Hematopoietic multipotent progenitor cell treated with erythropoietin and hydrocortisone succinate and interleukin-3 and kit ligand, for 8 days (in vitro differentiated cells): ENCODE measurements at places on chromosomes 7 and 10.

- no peak for DNase-seq
Measured at GRCh38 chr10:119248681-119249080, 41.3 kb downstream of the GRK5 start.

- no peak for DNase-seq
Measured at GRCh38 chr10:76667408-76668370, 969.9 kb downstream of the KCNMA1 start.

DNA sequence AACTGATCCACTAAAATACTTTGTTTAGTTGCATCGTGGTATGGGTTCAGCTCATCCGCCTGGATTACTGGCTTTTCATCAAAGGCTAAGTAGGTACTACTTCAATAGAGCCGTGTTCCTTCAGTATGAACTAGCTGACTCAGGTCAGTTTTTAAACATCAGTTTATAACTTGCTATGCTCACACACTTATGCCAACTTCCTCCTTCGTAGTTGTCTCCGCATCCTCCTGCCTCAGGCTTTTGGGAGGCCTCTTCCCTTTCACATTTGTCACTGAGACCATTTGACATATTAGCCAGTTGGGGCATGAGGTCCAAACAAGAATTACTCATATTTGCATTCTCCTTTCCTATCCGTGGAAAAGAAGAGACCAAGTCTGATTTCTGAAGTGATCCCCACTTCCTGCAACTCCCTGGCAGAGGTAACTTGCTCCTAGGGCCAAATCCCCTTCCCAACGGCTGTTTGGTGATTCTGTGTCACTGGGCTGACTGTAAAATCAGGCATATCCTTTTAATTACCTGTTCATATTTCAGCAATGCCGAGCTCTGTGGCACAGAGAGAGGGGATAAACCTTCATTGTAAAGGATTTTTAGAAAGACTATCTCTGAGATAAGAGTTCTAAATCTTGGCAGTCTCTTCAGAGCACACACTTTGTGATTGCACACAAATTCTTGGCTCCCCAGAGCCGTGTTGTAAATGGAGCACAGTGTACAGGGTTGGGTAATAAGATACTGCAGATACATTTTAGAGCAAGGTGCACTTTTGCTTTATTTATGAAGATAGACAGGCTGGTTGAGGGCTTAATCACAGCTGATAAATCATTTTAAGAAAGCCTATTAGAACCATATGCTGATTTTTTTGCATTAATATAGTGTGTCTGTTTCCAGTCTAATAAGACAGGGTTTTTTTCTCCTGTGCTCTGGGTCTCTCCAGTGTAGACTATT lies 108.0 kb downstream of the CREB5 start:
- no peak for DNase-seq

DNA sequence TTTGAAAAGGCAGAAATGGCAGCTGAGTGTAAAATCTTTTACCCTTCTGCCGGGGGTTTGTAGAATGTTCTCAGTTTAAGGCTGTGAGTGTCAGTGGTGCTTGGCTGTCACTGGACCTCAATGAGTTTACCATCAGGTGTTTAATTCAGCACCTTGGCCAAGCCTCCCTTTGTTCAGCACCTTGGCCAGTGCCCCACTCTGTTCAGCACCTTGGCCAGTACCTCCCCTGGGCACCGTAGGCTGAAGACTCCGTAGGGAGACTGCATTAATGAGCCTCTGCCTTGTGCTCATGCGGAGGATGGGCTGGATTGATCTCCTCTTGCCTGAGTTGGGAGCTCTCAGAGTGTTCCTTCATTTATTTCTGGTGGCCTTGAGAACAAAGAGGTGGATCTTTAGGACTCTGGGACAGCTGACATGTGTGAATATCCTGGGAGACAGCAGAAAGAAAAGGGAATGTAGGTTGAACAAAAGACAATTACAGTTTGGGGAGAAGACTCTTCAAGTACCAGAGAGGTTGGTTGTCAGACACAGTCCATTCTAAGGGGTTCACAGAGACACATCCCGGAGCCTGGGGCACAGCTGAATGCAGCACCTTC lies 1.6 kb downstream of the FAM24A start:
- peak; percentile 69 for DNase-seq

- no peak for DNase-seq
Measured at GRCh38 chr7:100949933-100950443, 654 bp downstream of the MUC3A start.

DNA sequence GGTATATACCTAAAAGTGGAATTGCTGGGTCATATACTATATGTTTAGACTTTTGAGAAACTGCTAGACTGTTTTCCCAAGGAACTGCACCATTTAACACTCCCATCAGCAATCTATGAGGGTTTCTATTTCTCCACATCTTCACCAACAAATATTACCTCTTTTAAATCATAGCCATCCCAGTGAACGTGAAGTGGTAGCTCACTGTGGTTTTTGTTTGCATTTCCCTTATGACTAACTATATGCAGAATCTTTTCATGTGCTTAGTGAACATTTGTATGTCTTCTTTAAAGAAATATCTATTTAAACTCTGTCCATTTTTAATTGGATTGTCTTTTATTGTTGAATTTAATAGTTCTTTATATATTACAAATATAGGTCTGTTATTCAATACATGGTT lies 115.8 kb upstream of the SEC61G start:
- DNase-seq, result no peak

DNA sequence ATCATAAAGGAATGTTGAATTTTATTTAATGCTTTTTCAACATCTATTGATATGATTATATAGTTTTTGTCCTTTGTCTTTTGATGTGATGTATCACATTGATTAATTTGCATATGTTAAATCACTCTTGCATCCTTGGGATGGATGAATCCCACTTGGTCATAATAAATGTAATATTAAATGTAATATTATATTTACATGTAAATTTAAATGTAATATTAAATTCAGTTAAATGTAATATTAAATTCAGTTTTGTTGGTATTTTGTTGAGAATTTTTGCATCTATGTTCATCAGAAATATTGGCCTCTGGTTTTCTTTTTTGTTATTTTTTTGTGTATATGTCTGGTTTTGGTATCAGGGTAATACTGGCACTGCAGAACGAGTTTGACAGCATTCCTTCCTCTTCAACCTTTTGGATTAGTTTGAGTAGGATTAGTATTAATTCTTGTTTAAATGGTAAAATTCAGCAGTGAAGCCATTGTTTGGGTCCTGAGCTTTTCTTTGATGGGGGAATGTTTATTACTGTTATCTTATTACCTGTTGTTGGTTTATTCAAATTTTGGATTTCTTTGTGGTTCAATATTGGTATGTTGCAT lies 37.8 kb downstream of the ABCA13 start:
- DNase-seq, result no peak

- DNase-seq, result no peak
Measured at GRCh38 chr7:109295158-109295557, 725.5 kb downstream of the DNAJB9 start.

- peak; percentile 44 for DNase-seq
Measured at GRCh38 chr10:132387764-132388210, 9.2 kb upstream of the PWWP2B start.

- no peak for DNase-seq
Measured at GRCh38 chr10:1754506-1755153, 17.3 kb upstream of the ADARB2 start.

DNA sequence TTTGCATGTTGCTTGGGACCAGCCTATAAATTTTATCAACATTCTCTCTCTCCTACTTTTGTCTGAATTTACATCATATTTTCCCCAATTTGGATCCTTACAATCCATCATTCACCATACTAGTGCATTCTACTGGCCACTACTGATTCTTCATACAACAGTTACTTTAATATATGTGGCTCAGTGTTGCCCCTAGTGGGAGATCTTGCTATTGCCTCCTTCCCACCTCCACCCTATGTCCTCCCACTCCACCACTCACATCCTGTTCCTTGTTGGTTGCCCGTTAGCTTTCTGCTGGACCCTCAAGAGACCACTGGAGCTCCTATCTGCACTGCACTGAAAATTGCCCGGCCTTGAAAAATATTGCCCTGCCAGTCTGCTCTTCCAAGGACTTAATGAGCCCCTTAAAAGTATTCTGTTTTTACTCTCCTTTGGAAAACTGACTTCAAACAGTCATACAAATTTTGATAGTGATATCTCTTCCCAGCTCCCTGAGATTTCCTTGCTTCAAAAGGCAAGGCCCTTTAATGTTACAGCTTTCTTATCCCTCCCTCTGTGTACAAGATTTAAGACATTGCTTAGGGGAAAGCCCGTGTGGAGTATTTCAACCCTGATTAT lies 243.2 kb upstream of the TMEM229A start:
- DNase-seq, result peak; percentile 27

DNA sequence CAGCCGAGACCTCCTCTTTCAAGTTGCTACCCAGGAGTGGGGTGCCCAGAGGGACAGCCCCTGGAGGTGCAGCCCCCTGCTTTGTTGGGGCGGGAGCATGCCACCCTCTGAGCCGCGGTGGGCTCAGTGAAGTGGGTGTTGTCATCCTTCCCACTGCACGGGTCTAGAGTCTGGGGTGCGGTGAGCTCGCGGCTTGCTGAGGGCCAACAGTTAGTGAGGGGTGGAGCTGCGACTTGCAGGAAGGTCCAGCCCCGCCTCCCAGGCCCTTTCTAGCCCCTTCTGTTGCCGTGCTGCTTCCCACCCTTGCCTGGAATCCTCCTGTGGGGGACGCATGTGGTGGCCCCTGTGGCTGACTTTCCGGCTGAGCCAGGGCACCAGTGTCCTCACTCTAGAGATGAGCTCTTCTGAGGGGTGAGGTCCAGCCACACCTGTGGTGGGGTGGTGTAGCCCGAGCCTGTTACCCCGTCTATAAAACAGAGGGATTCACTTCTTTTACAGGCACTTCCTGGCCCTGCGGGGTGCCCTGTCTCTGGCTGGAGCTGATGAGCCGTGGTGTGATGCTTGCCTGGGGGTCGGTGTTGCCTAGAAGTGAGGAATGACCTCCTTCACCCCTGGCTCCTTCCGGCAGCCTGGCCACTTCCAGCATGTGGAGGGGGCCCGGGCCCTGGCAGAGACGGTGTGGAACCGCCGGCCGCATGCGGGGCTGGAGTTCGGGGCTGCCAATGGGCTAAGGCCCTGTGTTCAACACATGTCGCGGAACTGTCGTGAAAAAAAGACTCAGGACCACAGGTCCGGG lies 127.9 kb downstream of the FAM53B start:
- no peak for DNase-seq
